Stimulated activated CD4-positive, alpha-beta T cell treated with anti-CD3 and anti-CD28 coated beads, Interleukin-1b, Interleukin-23, amount 100 ng/mL, for 24 hours (primary cell): ENCODE measurements at places on chromosomes 2 and 18.

GRCh38 chr2:200689115-200689514 lies 103.3 kb downstream of the AOX1 start:
- DNase-seq, result no peak

DNA sequence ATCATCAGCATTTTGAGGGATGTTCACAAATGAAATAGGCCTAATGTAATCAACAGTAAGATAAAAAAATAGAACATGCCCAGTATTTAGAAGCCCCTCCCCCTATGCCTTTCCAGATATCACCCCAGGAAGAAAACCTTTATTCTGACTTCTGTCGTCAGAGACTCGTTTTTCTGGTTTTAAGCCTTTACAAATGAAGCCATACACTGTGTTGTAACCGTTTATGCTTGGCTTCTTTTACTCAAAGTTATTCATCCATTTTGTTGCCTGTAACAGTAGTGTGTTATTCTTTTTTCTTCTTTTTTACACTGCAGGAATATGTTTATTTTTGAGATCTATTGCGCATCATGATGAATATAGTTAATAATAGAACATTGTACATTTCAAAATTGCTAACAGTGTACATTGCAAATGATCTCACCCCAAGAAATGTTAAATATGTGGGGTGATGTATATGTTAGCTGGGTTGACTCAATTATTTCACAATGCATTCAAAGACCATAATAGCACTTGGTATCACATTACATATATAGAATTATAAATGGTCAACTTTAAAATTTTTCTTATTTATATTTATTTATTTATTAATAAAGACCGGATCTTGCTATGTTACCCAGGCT lies 28.1 kb upstream of the PNPT1 start:
- no peak for DNase-seq

DNA sequence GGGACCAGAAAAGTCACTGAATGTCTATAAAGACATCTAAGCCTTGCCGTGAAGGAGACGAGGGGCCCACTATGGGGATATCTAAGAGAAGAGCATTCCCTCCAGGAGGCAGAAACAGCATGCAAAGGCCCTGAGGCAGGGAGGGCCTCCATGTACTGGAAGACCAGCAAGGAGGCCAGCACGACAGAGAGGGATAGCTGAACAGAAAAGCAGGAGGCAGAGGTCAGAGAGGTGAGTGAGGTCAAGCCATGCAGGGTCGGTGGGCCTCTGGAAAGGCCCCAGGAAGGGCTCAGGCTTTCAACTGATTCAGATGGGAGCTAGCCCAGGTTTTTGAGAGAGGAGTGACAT lies 5.7 kb downstream of the TRABD2A start:
- no peak for DNase-seq

- DNase-seq, result no peak
These were observed 67.5 kb downstream of the LPIN1 start for GRCh38 chr2:11813951-11814350.

- DNase-seq, result no peak
These were observed 16.1 kb upstream of the TTLL4 start for GRCh38 chr2:218694405-218695145.

DNA sequence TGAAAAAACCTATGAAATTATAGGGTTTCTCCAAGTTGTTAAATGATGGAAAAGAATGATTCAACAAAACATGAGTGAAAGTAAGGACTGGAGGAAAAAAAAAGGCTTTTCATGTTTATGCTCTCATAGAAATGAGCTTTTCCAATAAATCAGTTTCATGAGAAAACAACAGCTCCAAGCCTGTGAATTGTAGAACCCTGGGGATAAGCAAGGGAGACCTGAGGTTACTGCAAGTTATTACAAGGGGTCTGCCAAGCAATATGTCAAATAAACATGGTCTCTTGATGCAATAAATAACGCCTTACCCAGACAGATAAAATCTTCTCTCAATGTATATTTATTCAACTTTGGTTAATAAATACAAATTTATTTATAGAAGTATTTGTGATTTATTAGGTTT lies 577.9 kb upstream of the GCFC2 start:
- DNase-seq, result no peak

GRCh38 chr2:20221555-20221973 lies 3.4 kb downstream of the SDC1 start:
- no peak for DNase-seq

DNA sequence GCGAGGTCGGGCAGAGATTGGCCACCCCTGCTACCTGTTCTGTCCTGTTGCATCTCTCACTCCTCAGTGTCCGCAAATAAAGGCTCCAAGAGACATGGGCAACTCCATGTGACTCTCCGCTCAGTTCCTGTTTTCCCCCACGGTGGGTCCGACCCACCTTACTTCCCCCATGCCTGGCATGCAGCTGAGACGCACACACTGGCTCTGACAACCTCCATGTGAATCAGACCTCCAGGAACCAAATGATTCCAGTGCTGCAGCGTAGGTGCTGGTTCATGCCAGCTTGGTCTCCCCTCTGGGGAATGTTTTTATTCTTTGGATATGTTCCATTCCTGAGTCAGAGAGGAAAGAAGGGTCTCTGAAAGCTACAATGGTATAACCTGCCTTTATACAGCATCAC lies 221.5 kb downstream of the SH3RF3 start:
- DNase-seq, result no peak

- DNase-seq, result no peak
These were observed 130.7 kb upstream of the KLF7 start for GRCh38 chr2:207296265-207296948.

DNA sequence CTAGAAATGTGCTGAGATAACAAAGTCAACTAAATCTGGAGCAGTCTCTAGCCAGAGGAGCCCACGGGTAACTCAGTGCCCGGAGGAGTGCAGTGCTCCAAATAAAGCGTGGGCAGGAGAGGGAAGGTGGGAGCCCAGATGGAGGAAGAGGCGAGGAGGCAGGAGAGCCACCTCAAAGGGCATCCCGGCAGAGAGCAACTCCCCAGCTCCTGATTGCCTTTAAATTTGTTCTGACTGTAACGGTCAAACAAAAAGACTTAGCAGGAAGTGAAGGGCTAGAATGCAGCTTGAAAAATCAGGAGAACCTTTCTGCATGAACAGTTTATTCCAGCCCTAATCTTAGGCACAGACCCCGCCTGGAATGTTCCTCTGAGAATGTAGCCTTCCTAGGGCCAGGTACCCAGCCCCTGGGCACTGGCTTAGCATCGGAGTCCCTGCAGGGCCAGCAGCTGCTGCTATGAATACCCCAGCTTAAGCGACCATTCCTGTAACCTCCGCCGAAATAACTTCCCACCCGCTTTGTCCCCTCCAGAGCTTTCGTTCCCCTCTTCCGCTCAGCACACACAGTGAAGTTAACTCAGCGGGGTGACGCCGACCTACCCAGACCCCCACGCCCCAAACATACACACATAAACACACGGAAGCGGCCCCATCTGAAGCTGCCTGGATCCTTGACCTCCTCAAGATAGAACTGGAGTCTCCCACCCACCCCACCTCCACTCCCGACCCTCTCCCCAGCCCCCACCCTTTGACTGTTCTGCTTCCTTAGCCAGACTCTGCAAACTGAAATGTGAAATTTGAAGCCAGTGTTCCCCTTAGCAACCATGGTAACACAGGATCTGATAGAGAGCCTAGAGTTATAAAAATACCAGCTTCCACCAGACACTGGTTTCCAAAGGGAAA lies 123.2 kb downstream of the SMAD7 start:
- no peak for DNase-seq

- DNase-seq, result no peak
These were observed 9.8 kb downstream of the STEAP3 start for GRCh38 chr2:119233326-119234020.

GRCh38 chr2:42809131-42809818 lies 16.9 kb upstream of the HAAO start:
- DNase-seq, result no peak

- DNase-seq, result no peak
These were observed 40.7 kb downstream of the EMILIN2 start for GRCh38 chr18:2887470-2887869.

GRCh38 chr2:5914811-5915611 lies 222.8 kb downstream of the SOX11 start:
- no peak for DNase-seq

GRCh38 chr2:62801110-62801509 lies 95.6 kb downstream of the EHBP1 start:
- no peak for DNase-seq

- DNase-seq, result no peak
These were observed 98.4 kb downstream of the UXS1 start for GRCh38 chr2:106095478-106096298.

- DNase-seq, result no peak
These were observed 6.4 kb upstream of the SLC8A1 start for GRCh38 chr2:40458271-40458794.

- DNase-seq, result no peak
These were observed 64.4 kb downstream of the INPP5D start for GRCh38 chr2:233124421-233125080.

DNA sequence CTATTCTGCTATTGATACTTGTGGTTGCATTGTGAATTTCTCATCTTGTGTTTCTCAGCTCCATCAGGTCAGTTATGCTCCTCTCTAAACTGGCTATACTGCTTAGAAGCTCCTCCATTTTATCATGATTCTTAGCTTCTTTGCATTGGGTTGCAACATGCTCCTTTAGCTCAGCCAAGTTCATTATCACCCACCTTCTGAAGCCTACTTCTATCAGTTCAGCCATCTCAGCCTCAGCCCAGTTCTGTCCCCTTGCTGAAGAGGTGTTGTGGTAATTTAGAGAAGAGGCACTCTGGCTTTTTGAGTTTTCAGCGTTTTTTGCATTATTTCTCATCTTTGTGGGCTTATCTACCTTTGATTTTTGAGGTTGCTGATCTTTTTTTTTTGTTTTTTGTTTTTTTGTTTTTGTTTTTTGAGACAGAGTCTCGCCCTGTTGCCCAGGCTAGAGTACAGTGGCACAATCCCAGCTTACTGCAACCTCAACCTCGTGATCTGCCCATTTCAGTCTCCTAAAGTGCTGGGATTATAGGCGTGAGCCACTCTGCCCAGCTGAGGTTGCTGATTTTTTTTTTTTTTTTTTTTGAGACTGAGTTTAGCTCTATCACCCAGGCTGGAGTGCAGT lies 36.0 kb downstream of the ANKRD12 start:
- DNase-seq, result no peak

- DNase-seq, result no peak
These were observed 16.7 kb upstream of the UGT1A9 start for GRCh38 chr2:233655043-233655442.

DNA sequence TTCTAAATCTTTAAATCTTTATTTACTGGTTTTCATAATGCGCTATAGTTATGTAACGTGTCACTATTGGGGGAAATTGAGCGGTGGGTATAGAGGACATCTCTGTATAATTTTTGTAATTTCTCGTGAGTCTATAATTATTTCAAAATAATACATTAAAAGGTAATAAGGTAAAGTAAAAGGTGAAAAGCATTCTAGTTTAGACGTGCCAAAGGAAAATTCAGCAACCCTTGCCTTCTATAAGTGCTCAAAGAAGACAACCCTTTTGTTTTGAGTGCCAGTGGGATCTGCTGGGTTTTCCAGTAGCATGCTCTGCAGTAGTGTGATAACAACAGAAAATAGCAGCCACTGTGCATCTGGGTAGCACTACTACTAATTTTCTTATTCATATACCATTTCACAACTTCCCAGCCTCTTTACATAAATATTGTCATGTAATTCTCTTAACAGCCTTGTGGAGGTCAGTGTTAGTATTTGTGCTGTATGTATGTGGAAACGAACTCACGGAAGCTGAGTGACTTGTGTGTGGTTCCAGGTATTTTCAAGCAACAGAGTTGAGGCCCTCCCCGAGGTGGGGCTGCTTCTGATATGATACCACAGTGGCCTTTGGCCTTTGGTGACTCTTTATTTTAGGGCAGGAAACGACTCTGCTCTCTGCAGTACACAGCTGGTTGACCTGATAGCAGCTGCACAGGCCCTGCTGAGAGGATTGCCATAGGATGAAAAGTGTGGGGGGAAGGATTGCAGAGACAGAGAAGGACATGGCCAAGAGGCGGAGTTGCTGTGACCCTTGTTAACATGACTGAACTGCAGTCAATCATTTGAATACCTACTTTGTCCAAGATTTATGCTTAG lies 104.5 kb downstream of the TDRD15 start:
- DNase-seq, result no peak

DNA sequence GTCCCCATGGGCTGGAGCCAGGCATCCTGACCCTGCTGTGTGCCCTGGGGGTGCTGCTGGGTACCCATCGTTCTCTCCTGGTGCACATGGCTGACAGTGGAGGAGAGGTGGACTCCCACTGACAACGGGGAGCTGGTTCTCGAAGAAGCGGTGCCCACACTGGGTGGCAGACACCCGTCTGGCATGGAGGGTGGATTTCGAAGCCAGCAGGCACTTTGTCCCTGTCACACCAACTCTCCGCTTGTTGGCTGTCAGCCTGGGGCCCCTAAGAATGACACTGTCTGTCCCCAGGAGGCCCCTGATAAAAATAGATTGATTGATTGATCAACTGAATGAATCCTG lies 55.4 kb downstream of the RTP5 start:
- no peak for DNase-seq

GRCh38 chr2:163081754-163082153 lies 243.2 kb upstream of the KCNH7 start:
- no peak for DNase-seq

- DNase-seq, result no peak
These were observed 102.8 kb downstream of the CAPN13 start for GRCh38 chr2:30704309-30705020.

DNA sequence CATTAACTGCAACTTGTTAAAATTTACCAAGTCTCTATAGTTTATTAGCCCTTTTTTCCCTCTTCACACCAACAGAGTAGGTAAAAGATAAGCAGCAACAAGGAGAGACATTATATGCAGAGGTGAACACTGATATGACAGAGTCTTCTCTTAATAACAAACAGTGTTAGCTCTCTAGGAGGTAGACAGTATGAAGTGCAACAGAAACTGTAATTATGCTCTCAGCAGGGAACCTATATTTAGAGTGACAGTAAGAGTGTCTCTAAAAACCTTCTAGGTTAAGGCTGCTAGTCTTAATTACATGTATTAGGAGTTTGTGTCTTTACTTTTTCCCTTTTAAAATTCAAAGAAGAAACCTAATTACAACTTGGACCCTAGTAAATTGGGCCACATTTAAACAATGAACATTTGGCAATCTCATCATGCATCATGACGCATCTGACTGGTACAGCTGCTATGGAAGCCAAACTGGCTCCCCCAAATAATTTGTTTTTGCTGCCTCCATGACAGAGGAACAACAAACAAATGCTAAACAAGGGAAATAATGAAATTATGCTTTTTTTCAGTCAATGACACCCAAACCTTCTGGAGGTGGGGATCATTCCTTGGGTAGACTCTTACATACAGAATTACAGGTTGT lies 69.9 kb upstream of the MMADHC start:
- no peak for DNase-seq

- DNase-seq, result no peak
These were observed 205.9 kb downstream of the BABAM2 start for GRCh38 chr2:28096421-28096820.

DNA sequence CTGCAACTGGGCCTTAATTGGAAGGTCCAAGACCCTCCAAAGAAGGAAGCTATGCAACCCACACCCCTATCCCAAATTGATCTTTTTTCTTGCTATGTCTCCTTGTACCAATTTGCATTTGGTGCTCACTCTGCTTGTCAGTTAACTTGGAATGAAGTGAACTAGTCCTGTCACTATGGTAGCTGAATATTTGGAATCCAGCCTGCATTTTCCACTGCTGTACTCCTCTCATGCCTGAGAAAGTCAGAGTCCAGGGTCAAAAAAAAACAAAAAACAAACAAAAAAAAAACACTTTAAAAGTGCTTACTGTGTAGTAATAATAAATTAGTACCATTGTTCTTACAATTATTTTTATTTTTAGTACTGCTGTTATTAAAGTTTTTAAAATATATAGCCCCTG lies 462.8 kb upstream of the SLC8A1 start:
- DNase-seq, result no peak
